EL (cell line): ENCODE measurements at places on chromosomes 11 and 22.

DNA sequence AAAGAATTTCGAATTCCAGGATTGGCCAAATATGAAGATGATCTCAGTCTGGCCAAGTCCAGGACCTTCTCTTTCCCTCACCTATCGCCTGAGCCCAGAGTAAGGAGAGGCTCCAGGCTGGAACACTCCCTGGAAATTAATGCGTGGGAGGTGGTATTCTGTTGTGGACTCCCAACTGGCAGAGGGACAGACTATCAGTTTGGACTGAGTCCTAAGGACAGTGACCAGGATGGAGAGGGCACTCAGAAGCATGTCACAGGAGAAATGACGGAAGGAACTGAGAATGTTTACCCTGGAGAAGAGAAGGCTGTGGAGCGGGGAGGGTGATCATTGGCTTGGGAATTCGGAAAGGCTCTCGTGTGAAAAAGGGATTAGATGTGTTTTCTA is 84.4 kb downstream of the RPL27A start:
- DNase-seq = no peak

DNA sequence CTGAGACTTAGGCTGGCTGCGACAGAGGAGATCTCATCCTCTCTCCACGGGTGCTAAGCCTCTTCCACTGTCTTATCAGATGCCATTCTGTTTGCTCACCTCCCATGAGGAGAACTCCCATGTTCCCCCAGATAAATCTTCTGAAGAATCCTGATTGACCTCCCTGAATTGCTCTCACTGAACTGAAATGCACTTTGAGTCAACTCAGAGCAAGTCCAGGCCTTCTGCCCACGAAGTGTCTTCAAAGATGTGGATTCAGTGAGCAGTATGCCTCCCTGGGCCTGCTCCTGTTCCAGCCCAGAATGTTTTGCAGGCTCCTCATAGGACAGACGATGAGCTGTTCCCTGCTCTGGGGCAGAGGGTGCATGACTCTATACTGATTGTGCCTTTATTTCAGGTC is 17.4 kb downstream of the TUB start:
- DNase-seq = peak; percentile 80

DNA sequence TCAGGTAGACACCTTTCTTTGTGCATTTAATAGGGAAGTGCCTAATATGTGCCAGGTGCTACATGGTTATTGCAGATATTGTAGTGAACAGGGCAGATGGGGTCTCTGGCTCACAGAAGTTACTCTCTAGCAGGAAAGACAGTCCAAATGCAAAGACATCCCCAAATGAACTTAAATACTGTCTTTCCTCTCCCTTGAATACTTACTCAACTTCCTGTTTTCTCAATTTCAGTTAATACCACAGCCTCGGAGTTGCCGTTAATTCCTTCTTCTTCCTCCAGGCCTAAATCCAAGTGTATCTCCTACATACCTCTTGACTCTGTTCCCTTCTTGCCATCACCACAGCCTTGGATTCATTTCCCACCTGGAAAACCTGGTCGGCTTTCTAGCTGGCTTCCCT is 134.3 kb upstream of the SESN3 start:
- no peak for DNase-seq

GRCh38 chr11:111549869-111550203 is 9.3 kb downstream of the LAYN start:
- no peak for DNase-seq

- peak; percentile 85 for DNase-seq
Measured at GRCh38 chr11:96314326-96315020, 28.5 kb downstream of the MAML2 start.

DNA sequence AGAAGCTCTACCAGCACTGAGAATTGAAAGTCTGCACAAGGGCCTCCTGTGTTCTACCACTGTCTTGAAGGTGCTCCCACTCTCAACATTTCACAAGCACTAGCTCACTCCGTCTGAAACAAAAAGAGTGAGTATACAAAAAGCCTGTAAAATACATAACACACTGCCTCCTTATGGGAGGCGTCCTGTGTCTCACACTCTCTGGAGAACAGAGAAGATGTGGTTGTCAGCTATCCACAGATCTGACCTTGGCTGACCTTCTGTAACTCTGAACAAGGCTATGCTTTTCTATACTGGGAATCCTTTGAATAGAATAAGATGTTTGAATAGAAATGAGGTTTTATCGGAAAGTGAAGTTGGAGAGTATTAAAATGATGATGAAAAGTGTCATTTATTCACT is 171.3 kb upstream of the TMEM45B start:
- no peak for DNase-seq

GRCh38 chr22:19407649-19408606 is 23.6 kb downstream of the HIRA start:
- DNase-seq = no peak

GRCh38 chr11:11626128-11626527 is 4.3 kb upstream of the GALNT18 start:
- DNase-seq = peak; percentile 23

- no peak for DNase-seq
Measured at GRCh38 chr22:41823797-41824196, 9.1 kb upstream of the SREBF2 start.

DNA sequence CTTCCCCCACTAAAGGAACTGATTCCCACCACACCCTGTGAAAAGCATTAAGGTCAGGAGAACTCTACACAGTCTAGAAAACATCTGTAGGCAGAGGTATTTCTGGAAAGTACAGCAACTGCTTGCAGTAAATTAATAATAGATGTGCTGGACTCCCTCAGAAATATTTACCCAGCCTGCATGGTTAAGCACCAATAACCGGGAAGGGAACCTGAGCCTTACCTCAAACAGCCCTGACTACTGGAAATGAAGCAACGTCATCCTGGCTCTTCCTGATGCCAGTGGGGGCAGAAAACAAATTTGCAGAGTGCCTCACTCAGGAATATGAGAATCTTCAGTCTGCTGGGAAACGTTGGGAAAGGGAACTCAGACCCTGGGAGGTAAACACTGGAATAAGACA is 318.1 kb downstream of the TENM4 start:
- DNase-seq = no peak

GRCh38 chr11:100855466-100856067 is 168.5 kb downstream of the ARHGAP42 start:
- peak; percentile 56 for DNase-seq

DNA sequence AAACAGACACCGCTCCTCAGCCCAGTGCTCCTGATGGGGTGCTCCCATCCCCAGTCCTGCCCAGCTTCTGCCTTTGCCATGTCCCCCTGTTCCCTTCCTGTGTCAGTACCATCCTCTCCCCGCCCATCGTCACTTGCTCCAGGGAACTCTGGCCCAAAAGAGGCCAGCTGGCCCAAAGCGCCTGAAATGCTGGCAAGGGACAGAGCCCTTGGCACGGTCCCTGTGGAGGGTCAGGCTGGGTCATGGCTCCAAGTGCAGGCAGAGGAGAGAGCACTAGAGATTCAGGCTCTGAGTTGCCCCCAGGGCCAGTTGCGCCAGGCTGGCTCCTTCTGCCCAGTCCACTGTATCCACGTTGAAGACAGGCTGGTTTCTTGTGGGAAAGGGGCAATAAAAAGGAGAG is 8.4 kb upstream of the HDHD5 start:
- DNase-seq = no peak

GRCh38 chr11:110479108-110480101 is 49.7 kb downstream of the FDX1 start:
- DNase-seq = peak; percentile 14

DNA sequence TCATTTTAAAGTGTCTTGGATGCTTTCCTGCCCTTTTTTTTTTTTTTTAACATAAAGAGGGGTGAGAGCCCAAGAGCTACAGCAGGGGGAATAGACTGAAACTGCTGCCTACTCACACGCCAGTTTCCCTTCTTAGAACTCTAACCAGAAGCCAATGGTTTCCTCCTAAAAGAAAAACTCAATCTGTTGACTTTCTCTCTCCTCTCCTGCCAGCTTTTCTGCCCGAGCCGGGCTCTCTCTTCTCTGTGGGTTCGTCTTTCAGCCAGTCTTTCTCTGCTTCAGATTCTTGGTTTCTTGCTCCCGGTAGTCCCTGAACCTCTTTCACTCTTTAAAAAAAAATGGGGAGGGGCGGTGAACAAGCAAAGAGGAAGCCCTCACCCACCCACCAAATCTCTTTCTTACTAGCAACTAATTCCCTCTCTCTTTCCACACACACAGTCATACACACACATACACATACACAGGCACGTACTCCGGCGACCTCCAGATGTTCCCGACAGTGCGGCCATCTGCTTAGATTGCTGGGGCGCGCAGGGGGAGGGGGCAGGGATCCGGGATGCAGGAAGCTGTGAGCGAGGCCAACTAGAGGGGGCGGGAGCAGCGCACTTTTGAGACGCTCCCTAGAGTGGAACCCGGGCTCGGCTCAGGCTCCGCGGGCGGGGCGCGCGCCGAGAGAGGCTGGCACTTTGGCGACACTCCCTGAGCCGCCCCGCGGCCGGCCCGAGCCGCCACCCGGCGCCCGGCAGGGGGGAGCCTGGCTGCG is 444 bp upstream of the TSKU start:
- peak; percentile 97 for DNase-seq

- DNase-seq = no peak
Measured at GRCh38 chr11:69572861-69573260, 68.1 kb upstream of the CCND1 start.

DNA sequence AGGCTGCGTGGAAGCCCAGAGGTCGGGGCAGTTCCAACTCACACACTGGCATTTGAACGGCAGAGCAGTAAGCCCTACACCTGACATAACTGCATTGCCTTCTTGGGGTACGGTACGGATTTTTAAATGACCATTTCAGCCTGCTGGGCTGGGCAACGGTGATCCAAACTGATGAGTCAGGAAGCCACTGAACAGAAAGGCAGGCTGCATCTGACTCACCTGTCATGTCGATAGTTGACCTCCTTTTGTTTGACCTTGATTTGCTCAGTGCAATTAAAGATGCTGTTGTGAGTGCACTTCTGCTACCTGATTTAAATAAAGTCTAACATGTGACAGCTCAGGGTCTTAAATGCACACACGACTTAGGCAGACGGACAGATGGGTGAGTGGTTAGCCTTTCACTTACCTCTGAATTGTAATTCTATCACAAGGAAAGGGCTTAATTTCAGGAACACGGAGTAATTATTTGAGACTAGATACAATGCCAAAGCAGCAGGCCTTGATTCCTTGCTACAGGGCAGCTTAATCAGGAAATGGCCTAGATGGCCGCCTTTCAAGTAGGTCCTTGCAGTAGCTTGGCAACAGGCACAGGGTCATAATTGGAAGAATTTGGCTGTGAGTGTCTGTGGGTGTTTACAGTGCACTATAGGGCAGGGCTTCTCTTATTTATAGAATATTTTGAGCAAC is 52.2 kb downstream of the BMAL1 start:
- no peak for DNase-seq

DNA sequence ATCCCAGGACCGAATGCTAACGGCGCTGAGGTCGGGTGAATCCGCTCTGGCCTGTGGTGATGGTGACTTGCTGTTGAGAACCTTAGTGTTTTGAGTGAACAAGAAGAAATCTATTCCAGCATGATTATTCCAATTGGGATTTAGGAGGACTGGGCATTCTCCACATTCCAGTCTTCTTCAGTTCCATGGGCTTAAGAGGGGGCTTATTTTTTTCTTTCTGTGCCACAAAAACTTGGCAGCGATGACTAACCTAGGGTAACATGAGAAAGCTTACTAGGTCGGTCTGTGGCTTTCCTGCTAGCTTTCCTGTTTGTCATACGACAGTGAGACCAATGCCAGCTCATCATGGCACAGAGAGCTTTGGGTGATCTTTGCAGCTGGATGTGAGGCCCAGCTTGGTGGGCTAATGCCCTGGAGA is 62.9 kb upstream of the ATXN10 start:
- peak; percentile 92 for DNase-seq

DNA sequence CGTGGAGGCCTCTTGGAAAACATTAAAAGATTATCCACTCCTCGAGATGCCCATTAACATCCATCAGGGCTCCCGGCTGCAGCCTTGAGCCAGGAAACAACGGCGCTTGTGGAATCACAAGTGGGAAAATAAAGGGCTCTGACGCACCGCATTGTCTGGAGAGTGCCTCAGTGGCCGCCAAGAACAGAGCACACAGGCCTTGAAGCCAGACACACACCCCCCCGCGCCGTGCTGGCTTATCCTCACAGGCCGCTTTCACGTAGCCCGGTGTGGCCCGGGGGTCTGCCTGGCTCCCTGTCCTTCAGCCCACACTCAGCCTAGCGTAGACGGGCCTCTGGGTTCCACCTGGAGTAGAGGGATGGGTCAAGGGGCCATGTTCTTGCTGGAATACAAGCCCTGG is 1020.5 kb downstream of the BRD1 start:
- DNase-seq = no peak

GRCh38 chr11:44916801-44917385 is 33.8 kb downstream of the TP53I11 start:
- DNase-seq = no peak

DNA sequence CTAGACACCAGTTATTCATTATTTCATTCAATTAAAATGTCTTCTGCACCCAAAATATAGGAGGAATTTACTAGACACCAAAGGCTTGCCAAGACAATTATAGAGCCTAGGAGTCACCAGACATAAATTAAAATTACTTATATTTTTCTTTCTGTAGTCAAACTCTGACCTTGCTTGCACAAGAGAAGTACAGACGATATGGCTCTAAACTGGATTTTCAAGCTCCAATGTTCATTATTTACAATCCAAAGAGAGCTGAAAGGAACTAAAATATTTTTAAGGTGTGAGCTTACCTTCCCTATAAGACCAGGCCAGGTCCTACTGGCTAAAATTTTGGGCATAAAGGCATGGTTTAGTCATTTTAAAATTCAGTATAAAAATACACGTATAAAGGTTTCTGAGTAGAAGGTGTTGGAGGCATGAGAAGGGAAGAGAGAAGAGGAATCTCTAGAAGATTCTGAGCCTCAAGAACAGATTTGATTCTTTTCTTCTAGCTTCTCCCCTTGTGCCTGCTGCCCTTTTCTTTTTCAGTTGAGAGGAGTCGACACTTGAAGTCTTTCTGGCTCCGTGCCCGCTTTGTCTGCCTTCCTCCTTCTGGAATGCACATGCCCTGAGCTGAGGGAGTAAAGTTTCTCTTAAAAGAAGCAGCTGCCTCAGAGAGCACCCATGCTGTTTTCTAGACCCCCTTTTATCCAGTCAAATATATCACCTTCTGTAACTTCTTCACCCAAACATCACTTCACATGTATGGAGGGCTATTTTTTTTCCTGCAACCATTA is 13.5 kb downstream of the C11orf97 start:
- peak; percentile 71 for DNase-seq

- DNase-seq = no peak
Measured at GRCh38 chr11:104098132-104098531, 61.7 kb downstream of the DDI1 start.

DNA sequence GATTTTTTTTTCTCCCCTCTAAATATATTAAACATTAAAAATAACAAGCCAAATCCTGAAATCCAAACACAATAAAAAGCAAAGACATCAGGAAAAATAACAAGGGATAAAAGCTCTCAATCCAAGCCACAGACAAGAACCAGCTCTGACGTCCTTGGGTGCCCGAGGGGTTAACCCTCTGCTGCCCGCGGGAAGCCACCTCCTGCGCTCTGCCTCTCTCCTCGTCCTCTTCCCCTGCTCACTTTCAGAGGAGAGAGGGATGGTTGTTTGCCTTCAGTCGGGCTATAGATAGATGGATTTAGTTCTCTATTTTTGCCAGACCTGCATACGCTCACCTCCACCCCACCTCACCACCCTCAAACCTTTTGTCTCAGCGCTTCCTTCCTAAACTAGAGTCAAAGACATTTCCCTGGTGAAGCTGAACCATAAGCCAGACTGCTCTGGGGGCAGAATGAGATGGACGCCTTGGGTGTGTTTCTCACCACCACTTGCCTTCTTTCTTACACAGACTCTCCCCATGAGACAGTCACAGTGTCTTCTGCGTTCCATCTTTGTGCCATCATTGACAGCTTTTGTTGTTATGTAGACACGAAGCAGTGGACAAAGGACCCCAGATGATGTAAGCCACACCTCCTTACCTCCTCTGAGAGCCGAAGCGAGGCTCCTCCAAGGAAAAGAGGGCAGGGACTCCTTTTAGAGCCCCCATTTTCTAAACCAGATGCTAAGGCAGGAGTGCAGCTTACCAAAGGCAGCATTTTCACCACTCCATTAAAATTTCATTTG is 142.5 kb upstream of the HSD17B12 start:
- DNase-seq = no peak
